T-helper 9 cell (primary cell): ENCODE measurements at places on chromosomes 5 and 9.

- DNase-seq: no peak
These were observed 28.3 kb upstream of the GOLPH3 start for GRCh38 chr5:32202394-32202793.

- no peak for DNase-seq
These were observed 51.1 kb downstream of the KLF4 start for GRCh38 chr9:107438211-107439031.

GRCh38 chr9:89444274-89444673 lies 53.6 kb downstream of the SEMA4D start:
- peak; percentile 50 for DNase-seq

GRCh38 chr9:18499980-18500379 lies 26.0 kb downstream of the ADAMTSL1 start:
- DNase-seq: no peak

GRCh38 chr5:140246378-140247122 lies 56.4 kb downstream of the PFDN1 start:
- DNase-seq: no peak

DNA sequence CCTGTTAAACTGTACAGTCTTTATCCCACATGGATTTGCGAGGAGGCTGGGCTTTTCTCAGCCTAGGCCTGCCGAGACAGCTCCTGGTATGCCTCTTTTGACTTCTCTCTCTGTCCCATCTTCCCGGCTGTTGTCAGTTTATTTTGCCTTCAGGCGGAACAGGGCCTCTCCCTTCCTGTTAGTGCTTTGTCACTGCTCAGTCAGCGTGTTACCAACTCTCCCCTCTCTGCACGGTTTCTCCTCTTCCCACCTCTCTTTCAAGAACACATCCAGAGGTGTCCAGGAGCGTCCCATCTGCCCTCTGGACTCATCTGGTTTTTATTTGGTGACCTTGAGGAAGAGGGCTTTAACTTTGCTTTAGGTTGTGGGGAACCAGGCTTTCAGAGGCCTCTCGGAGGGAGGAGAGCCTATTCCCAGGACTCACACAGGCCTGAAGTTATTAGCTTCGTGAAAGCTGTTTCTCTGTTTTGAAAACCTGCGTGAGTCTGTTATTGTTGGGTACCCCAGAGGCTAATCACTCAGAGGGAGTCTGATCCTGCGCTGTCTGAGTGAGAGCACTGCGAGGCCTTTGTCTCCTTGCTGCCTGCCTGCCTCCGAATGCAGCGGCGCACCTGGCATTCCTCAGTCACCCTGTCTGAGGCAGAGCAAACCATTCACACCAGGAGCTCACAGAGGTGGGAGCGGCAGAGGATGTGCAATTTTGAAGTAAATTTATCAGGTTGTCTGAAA lies 234.4 kb upstream of the MPDZ start:
- no peak for DNase-seq

GRCh38 chr9:37801287-37801850 lies 772 bp downstream of the DCAF10 start:
- DNase-seq: no peak

GRCh38 chr5:172347496-172348052 lies 64.0 kb upstream of the UBTD2 start:
- DNase-seq: no peak

- DNase-seq: no peak
These were observed 25.8 kb downstream of the CD180 start for GRCh38 chr5:67170767-67171166.

- DNase-seq: no peak
These were observed 31.5 kb upstream of the NCS1 start for GRCh38 chr9:130140706-130141105.

DNA sequence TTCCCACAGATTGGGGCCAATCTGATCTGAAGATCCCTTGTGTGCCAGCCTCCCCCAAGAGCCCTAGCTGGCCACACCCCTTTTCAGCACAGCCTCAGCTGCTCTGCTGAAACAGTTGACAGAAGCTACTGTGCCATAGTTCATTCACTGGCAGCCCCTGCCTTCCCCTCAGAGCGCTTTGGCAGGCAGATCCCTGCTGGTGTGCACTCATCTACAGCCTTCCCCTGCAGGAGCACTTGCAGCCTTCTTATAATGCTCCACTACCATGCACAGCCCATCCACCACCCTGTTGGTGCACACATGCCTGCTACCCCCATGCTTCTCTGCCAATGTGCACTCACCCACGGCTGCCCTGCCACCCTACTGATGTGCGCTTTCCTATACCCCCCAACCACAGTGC lies 471.3 kb downstream of the MTRR start:
- DNase-seq: no peak
